H9 (cell line): ENCODE measurements at places on chromosomes 1 and 21.

- no peak for DNase-seq
Measured at GRCh38 chr21:17981060-17981740, 162.0 kb upstream of the C21orf91 start.

DNA sequence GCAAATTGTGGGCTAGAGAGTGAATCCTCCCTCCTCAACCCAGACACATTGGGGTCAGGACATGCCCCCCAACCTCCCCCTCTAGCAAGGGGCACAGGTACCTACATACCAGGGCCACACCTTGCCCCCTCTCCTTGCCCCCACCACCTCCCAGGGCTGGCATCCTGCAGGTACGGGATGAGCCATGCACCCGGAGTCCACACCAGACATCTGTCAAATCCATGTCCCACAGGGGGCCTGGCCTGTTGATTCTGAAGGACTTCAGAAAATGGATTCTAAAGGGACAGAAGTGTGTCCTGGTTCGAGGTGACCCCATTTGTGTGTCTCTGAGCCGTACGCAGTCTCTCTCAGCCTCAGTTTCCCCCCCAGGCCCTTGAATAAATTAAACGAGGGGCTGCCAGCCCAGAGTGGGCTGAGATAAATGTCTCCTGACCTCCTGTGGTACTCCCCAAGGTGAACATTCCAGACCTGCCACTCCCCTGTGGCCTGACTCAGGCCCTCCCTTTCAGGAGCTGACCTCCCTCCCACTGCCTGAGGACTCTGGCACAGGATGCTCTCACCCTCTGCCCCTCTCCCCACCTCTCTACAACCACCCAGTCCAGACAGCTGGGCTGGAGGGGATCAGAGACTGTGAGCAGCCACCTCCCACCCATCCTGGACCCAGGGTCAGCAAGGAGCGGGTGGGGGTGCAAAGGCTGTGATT lies 94.5 kb downstream of the EPHB2 start:
- DNase-seq: no peak

GRCh38 chr1:192810253-192810880 lies 1.5 kb downstream of the RGS2 start:
- no peak for DNase-seq

DNA sequence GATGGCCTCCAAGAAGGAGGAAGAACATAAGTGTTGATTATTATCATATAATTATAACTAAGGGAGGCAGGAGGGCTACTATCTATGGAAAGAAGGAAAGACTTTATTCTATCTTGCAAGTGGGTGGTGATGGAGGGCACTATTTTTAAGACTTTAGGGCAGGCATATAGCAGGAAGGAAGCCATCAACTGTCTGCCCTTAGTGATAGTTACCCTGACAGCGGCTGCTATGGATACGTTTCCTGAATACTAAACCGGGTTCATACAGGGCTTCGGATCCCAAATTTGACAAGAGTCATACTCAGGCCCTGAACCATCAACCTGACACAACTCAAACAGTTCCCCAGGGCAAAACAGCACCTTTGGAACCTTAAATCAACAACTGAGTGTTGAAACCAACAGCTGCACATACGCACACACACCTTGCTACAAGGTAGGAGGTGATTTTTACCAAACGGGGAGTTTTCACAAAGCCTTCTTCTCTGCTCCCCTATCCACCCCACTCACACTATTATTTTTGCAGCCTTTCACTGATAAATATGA lies 397.2 kb downstream of the OMA1 start:
- no peak for DNase-seq

GRCh38 chr1:173043253-173043652 lies 7.5 kb downstream of the TNFSF18 start:
- no peak for DNase-seq

DNA sequence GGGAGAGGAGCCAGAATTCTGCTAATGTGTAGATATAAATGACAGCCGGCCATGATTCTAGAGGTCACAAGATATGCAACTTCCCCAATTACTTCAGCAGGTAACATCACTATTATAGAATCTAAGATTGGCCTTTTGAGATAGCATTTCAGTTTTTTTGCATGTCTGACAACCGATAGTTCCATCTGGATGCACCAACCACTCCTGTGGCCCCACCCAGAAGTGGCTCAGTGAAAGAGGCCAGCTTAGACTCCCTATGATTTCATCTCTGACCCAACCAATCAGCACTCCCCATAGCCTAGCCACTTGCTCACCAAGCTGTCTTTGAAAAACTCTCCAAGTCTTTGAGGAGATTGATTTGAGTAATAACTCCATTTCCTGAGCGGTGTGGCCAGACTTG lies 30.3 kb upstream of the NUF2 start:
- DNase-seq: no peak

DNA sequence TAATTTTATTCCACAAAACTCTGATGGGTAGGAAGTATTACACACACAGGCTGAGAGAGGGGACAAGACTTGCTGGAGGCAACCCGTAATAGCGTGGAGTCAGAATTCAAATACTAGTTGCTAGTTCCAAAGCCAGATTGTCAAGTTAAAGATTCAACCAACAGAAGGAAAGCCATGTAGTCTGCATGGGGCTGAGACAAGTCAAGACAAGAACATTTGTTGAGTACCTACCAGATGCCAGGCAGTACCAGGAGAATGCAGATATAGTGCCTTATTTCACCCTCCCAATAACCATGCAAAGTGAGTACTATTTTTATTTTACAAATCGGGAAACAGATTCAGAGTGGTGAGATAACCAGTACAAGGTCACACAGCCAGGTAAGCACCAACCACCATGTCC lies 110.4 kb upstream of the SPATA6 start:
- no peak for DNase-seq

GRCh38 chr1:9648171-9648570 lies 3.4 kb upstream of the PIK3CD start:
- no peak for DNase-seq

DNA sequence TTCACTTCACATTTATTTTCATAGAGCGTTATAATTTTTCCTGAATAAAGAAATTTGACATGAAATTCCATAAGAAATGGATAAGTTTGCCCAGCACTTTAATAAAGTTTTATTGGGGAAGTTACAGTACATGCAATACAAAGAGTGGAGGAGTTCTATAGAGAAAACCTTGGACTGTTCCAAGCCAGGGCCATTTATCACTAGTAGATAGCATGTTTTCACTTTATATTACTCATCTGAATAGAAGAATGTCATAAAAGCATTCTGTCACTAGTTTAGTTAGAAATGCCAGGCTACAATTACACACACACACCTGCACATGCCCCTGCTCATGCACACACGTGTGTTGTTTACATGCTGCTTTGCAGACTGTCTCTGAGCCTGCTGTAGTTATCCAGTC lies 123.3 kb downstream of the NEK7 start:
- no peak for DNase-seq

DNA sequence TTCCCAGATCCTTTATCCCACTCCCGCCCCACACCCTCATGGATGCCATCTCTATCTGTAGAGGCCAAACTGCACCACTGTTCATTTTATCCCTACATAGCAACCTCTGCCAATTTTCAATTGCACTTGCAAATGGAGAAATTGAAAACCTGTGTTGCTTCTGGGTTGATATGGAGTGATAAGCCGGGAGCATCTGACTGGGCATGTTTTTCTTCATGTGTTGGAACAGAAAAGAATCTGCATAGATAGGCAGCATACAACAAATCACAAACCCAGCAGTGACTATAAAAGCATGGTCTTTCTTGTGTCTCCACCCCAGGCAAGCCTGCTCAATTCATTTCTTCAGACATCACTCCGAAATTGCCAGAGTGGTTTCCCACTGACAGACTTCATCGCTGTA lies 608.8 kb upstream of the CAMK1G start:
- DNase-seq: no peak

GRCh38 chr1:39757501-39757900 lies 13.6 kb downstream of the OXCT2 start:
- DNase-seq: no peak

GRCh38 chr1:160040476-160040875 lies 8.7 kb upstream of the PIGM start:
- no peak for DNase-seq

- no peak for DNase-seq
Measured at GRCh38 chr1:116330342-116330652, 42.7 kb upstream of the ATP1A1 start.

DNA sequence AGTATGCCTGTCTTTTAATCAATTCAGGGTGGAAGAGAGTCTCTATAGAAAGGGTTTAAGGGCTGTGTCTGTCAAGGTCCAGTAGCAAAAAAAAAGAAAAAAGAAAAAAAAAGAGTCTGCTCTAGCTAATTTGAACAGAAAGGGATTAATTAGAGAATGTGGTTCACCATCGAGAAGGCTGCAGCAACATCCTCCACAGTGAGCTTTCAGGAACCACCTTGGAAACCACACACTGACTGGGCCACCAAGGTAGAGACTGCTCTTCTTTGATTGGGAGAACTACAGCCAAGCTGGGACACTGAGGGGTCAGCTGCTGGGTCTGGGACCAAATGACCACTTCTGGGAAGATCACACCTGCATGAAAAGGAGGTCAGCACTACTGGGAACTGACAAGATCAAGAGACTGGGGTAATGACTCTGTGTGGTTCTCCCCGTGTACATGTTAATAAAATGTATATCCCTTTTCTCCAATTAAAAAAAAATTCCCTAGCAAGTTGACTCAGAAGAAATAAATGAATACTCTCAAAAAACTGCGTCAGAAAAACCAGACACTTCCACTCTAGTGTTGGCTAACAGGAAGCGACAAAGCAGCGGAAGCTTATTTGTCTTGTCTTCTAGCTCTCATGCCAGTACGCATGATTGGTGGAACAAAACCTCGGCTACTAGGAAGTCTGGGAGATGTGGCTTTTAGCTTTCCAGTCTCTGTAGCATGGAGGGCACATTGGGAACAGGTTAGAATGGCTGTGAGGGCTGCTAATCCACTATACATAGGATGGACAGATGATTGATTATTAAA lies 60.0 kb upstream of the IVNS1ABP start:
- DNase-seq: no peak

- no peak for DNase-seq
Measured at GRCh38 chr1:177849579-177850290, 120.1 kb downstream of the SEC16B start.

DNA sequence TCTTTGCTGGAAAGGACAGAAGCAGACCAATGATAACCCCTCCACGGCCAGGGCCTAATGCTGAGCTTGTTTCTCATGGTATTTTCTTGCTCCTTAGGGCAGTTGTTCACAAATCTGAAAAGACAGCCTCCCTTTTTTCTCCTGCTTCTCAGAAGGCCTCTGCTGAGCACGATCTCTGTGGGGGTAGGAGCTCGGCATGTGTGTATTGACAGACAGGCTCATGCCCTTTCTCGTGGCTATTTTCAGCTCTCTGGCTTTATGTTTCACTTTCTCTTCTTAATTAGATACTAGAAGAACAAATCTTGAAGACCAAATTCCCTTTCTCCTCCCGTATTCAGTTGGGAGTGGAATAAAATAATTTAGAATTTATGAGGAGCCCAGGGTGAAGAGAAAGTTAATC lies 768 bp upstream of the RIIAD1 start:
- no peak for DNase-seq

GRCh38 chr1:226763905-226764264 lies 24.8 kb upstream of the ITPKB start:
- DNase-seq: peak; percentile 78

DNA sequence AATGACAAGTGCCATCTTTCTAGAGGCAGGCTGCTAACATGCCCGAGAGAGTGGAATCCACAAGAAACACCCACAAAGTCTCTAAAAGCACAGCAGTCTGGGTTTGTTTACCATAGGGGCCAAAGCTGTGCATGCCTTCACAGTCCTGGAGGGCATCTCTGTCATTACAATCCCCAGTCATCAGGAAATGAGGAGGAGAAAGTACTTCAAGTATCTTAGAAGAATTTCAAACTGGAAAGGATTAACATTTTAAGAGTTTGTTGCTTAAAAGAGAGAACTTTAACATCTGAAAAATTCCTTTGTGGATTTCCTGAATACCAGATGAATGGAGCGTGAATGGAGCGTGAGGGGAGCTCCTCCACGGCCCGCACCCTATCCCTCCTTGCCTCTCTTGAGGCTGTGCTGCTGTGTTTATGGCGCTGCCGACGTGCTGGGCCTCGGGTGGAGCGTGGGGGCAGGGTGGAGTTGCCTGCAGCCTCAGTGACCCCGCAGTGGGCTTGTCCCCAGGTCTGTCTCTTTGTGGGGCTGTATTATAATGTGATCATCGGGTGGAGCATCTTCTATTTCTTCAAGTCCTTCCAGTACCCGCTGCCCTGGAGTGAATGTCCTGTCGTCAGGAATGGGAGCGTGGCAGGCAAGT lies 23.3 kb downstream of the SLC6A17 start:
- no peak for DNase-seq

DNA sequence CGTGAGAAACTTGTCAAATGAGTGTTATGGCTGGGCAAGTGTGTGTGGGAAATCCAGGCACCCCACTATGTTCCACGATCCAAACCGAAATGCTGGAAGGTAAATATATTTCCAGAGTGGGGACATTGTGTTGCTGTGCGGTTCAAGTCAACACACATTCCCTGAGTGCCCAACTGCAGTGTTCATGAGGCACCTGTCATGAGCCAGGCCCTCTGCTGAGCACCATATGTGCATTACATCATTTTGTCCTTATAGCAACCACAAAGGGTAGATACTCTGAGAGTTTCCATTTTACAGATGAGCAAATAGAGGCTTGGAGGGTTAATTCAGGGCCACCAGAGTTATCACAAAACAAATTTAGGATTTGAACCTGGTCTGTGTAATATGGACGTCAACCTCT lies 59.9 kb upstream of the SOD1 start:
- DNase-seq: no peak

GRCh38 chr1:247936415-247936814 lies 11.7 kb downstream of the OR2AJ1 start:
- no peak for DNase-seq

DNA sequence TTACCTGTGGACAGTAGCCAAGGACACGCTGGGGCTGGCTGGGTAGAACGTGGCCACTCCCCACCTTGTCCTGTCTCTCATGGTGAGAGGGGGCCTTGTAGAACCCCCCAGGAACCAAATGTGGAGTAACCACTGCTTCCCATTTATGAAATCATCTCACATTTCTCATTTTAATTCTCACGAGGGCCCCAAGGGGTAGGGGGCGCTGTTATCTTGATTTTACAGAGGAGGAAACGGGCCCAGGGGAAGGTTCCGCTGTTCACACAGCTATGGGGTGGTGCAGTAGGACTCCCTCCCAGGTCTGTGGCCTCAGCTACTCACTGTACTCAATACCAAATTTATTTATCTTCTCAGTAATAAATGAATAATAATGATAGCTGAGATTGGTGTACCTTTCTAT lies 5.5 kb downstream of the SMPDL3B start:
- DNase-seq: no peak

DNA sequence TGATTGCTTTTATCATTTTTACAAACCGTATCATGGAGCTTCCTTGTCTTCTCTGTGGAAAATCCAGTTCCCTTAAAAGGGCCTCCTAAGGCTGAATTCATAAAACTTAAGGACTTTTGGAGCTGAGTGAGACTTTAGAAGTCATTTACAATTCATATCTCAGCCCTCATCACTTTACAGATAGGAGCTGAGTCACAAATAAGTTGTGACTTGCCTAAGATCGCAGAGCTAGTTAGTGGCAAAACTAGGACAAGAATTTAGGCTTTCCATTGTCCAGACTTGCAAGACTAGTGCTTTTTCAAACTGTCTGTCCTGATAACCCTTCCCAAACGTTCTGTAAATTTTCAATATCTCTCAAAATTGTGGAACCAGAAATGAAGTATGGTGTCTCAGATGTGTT lies 37.3 kb downstream of the C1orf21 start:
- DNase-seq: no peak

- DNase-seq: no peak
Measured at GRCh38 chr21:27519361-27519760, 552.5 kb upstream of the ADAMTS5 start.

- DNase-seq: peak; percentile 61
Measured at GRCh38 chr1:176691251-176692228, 228.6 kb downstream of the PAPPA2 start.

GRCh38 chr1:5906116-5906515 lies 86.1 kb downstream of the NPHP4 start:
- DNase-seq: peak; percentile 10
